Cerebellum (tissue), 4 donors: ENCODE measurements at places on chromosomes 2 and 18. TPM values are rescaled to one million over a fixed set of nuclear protein-coding genes. Genes with fewer than 3 reads are reported as not detected.

GRCh38 chr2:145079641-145080040 is 559.7 kb upstream of the ZEB2 start:
- no peak for DNase-seq

DNA sequence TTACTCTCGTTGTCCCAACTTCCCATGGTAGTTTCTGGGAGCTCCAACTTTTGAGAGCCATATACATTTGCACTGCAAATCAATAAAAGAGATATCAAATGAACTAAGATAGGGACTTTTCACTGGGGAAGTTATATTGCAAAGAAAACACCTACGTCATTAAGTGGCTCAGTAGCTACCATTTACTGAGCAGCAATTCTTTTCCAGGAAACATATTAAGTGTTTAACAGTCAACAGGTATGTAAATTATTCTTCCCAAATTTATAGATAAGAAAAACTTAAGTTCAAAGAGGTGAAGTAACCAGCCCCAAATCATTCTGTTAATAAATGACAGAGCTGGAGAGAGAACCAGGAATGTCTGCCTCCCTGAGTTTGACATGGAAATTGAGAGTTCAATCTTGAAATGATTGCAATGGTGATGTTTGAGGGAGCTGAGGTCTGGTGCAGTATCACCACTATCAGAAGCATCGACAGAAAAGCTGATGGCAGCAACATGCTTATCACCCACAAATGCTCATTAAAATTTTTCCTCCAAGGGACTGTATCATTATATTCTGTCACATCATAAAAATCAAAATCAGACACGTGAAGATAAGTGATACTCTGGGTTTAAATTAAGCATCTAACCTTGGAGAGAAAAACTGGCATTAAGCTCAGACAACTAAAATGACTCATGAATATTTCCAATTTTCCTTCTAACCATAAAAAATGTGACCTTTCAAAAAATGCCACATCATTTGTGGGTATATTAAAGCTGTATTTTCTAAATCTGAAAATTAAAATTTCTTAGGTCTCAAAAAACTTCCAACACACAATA is 43.4 kb downstream of the GAREM1 start:
- no peak for DNase-seq

- DNase-seq, result no peak
Observed at GRCh38 chr18:68588169-68588568, 126.7 kb downstream of the TMX3 start.

DNA sequence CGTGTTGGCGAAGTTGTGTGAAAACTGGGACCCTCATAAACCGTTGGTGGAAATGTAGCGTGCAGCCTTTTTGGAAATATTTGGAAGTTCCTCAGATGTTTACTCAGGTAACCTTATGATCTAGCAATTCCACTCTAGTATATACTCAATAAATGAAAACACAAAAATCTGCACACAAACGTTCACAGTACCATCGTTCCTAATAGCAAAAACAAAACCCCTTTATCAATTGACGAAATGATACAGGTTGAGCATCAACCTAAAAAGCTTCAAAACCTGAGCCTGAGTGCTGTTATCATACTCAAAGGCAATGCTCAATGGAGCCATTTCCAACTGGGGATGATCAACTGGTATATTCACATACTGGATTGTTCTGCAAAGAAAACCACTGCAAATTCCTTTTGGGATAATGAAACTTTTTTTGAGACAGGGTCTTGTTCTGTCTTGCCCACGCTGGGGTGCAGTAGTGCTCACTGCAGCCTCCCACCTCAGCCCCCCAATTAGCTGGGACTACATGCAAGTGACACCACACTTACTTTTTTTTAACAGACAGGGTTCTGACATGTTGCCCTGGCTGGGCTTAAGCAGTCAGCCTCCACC is 777 bp upstream of the C18orf32 start:
- no peak for DNase-seq

GRCh38 chr18:4096486-4096885 is 358.6 kb downstream of the DLGAP1 start:
- DNase-seq, result no peak

GRCh38 chr2:115880558-115880957 is 1438.1 kb downstream of the DPP10 start:
- DNase-seq, result no peak

- DNase-seq, result no peak
Observed at GRCh38 chr18:27762054-27762453, 414.9 kb downstream of the CDH2 start.

GRCh38 chr2:43169099-43169945 is 57.1 kb downstream of the ZFP36L2 start:
- no peak for DNase-seq

DNA sequence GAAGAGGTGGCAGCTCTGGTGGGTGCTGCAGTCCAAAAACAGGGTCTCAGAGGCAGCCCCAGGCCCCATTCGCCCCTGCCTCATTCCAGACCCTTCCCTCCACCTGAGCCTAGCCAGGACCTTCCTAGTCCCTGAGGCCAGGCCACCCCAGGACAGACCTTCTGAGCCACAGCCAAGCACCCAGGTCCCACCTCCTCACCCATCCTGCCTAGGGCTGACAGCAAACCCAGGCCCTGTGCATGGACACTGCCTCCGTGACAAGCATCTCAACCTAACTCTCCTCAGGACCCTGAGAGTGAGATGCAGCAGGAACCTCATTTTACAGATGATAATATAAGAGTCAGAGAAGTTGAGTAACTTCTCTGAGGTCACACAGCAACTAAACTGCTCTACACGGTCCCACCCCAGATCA is 15.5 kb downstream of the ADRA2B start:
- no peak for DNase-seq

- no peak for DNase-seq
Observed at GRCh38 chr2:239012228-239012627, 164.3 kb downstream of the TWIST2 start.

- DNase-seq, result peak; percentile 5
Observed at GRCh38 chr2:197308585-197308984, 2.0 kb downstream of the ANKRD44 start.

GRCh38 chr18:2535419-2535910 is 35.8 kb downstream of the METTL4 start:
- DNase-seq, result no peak

GRCh38 chr2:56040189-56040588 is 116.6 kb upstream of the EFEMP1 start:
- DNase-seq, result no peak

DNA sequence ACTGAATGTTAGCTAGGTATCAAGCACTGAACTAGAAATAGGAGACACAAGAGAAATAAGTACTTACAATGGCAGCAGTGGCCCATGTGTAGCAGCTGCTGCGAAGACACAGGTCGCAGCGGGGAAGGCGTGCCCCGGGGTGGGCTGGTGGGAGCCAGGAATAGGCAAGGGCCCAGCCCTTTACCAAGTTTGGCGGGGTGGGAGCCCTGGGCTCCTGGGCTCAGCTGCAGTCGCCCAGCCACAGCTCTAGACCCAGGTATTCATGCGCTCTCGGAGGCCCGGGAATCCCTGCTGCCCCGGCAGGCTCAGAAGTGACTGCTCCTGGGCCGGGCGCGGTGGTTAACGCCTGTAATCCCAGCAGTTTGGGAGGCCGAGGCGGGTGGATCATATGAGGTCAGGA is 1287.3 kb downstream of the CNTNAP5 start:
- no peak for DNase-seq

DNA sequence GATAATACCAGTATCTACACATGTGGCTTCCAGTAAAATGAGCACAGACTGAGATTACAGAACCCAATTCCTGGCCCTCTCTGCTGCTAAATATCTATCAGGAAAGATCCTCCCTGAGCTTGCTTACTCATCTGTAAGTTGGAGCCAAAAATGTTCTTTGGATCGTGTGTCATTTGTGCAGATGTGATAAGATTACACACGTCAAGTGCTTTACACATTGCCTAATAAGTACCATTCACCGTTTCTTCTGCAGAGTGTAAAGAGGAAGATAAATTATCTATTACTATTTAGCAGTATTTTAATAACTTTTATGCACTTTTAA is 23.2 kb upstream of the SLC20A1 start:
- no peak for DNase-seq

DNA sequence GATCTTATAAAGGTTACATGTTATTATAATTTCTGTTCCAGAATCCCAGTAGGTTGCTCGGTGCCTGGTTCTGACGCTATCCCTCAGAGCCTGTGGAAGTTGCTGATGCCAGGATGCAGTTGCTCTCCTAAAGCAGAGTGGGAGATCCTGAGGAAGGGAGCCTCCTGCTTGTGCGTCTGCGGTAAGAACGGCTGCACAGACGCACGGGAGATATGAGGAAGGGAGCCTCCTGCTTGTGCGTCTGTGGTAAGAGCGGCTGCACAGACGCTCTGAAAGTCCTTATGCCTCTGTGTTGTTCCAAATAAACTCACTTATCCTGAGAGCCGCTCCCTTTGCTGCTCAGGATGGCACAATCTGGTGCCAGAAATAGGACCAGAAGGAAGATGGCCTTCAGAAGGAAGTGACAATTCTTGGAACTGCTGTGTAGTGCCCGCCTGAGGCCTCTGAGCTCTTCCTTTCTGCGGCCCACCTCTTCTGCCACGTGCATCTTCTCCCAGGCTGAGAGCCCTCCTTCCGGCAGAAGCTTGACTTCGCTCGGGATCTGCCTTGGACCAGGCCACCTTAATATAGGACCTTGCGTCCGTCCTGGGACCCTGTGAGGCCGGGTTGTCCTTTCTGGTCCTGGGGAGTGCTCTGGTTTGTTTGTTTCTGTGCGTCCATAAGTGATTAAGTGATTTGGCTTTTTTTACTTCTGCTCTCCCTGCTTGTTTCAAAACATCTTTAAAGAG is 89.5 kb downstream of the RTP5 start:
- DNase-seq, result no peak

- no peak for DNase-seq
Observed at GRCh38 chr18:64090876-64091275, 58.0 kb downstream of the LINC00305 start.

DNA sequence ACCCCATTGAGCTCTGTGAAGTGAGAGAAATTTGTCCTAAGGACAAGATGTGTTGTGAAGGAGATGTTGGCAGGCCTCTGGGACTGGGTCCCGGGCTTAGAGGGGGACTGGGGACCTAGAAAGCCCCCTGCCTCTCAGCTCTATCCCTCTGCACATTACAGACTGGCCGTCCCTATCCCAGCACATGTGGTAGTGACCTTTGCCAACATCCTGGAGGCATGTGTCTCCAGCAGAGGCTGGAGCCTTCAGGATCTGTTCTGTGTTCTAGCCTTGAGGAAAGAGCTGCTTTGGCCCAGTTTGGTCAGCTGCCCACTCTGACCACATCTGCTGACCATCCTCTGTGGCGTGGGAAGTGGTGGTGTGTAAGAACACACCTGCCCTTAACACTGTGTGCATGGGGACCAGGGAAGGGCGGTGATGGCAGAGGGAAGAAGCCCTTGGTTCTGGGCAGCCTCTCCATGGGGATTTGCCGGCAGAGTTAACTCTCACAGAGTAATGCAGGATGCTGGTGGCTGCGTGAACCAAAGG is 33.4 kb downstream of the NCK2 start:
- DNase-seq, result no peak

DNA sequence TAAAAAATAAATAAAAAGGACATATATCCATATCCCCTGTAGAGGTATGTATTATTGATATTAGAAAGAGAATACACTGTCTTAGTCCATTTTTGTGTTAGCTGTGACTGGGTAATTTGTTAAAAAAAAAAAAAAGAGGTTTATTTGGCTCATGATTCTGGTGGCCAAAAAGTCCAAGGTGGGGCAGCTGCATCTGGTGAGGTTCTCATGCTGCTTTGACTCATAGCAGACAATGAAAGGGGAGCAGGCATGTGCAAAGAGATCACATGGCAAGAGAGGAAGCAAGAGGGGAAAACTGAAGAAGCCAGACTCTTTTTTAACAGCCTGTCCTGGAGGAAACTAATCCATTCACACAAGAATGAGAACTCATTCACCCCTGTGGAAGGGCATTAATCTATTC is 101.6 kb upstream of the MAP4K3 start:
- DNase-seq, result no peak

DNA sequence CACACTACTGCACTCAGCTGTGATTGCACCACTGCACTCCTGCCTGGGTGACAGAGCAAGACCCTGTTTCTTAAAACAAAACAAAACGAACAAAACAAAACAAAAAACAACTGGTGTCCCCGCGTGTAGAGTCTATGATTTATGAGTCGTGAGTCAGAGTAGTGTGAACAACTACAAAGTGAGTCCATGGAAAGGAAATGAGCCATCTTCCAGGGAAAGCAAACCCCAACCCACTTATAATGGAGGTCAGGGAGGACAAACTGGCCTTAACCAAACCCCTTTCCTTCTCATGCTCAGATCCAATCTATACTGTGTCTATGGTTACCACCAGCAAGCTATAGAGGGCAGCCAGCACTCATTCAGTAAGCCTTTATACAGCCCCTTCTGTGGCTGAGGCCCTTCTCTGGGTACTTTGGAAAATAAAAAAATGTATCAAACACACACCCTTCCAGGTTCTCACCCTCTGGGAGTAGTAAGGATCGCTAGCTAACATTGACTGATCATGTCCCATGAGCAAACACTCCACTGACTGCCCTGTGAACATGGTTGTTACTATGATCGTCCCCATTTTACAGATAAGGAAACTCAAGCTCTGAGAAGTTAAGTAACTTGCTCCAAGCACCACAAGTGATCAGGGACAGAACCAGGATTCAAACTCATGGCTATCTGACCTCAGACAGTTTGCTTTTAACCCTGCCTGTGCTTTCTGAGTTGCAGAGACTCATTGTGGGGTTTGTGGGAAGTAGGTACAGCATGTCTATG is 24.7 kb upstream of the COLEC12 start:
- no peak for DNase-seq

- no peak for DNase-seq
Observed at GRCh38 chr18:48921305-48922225, 29.2 kb downstream of the SMAD7 start.

DNA sequence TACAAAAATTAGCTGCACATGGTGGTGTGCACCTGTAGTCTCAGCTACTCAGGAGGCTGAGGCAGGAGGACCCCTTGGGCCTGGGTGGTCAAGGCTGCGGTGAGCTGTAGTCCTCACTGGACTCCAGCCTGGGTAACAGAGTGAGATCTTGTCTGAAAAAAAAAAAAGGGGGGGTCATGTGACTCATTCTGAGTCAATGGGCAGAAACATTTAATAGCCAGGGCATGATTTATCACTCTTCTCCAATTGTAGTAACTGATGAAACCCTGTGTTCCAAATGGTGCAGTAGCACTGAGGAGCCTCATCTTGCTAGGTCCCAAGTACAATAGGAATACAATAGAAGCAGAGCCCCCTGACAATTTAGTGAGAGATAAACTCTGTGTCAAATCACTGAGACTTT is 78.9 kb upstream of the CCDC68 start:
- no peak for DNase-seq

GRCh38 chr2:110858993-110859701 is 126.8 kb downstream of the ACOXL start:
- DNase-seq, result no peak

- DNase-seq, result no peak
Observed at GRCh38 chr2:3956406-3956805, 253.0 kb downstream of the DCDC2C start.

The SLC19A3 gene
- total RNA-seq, result 1.8 TPM

The NTSR2 gene
- total RNA-seq, result 1.7 TPM

The TTC21B gene
- total RNA-seq, result 73.6 TPM

The IGFBP5 gene
- total RNA-seq, result 60.9 TPM

The TRABD2A gene
- 1.4 TPM for total RNA-seq

The BZW1 gene
- total RNA-seq, result 290 TPM

The AAMP gene
- total RNA-seq, result 52.1 TPM

The IL1R2 gene
- total RNA-seq, result not detected

The MAB21L4 gene
- total RNA-seq, result not detected

The INO80B gene
- 9.2 TPM for total RNA-seq

The NRP2 gene
- total RNA-seq, result 46.0 TPM

The RNF138 gene
- total RNA-seq, result 47.6 TPM
